ENCODE measurements at places on chromosomes 5 and 9. TPM values are rescaled to one million over a fixed set of nuclear protein-coding genes. Genes with fewer than 3 reads are reported as not detected.

The GFI1B gene
- total RNA-seq, result 2.0 TPM

The DNAJB5 gene
- 8.5 TPM for total RNA-seq

The TBC1D9B gene
- 100 TPM for total RNA-seq

The ADAMTS2 gene
- total RNA-seq, result 32.0 TPM

The SPINK13 gene
- total RNA-seq, result not detected

The VCAN gene
- 284 TPM for total RNA-seq

The DMRTA1 gene
- 1.3 TPM for total RNA-seq

The PTGS1 gene
- 9.6 TPM for total RNA-seq

The PCDHB15 gene
- total RNA-seq, result 11.0 TPM

The C9orf152 gene
- total RNA-seq, result 0.18 TPM

The HSPA4 gene
- 58.7 TPM for total RNA-seq

The GDA gene
- total RNA-seq, result 0.88 TPM

The GOLM1 gene
- 57.7 TPM for total RNA-seq

The TXNDC8 gene
- not detected for total RNA-seq

The GPR150 gene
- not detected for total RNA-seq

The PCDHGA8 gene
- 6.2 TPM for total RNA-seq

The NACC2 gene
- total RNA-seq, result 9.5 TPM

The TNFSF8 gene
- total RNA-seq, result 1.5 TPM

The PDLIM4 gene
- 25.9 TPM for total RNA-seq

The TMC1 gene
- 0.41 TPM for total RNA-seq

The OXCT1 gene
- 39.2 TPM for total RNA-seq

The CYLC2 gene
- total RNA-seq, result not detected

The LECT2 gene
- total RNA-seq, result not detected

The CCDC192 gene
- total RNA-seq, result not detected

The CTXN3 gene
- total RNA-seq, result 0.47 TPM

The CDX1 gene
- total RNA-seq, result 0.18 TPM

The ANKRD31 gene
- total RNA-seq, result 0.41 TPM

The TAF11L5 gene
- not detected for total RNA-seq

The SLC34A1 gene
- 166 TPM for total RNA-seq

The BHMT2 gene
- 31.5 TPM for total RNA-seq

The RASGEF1C gene
- total RNA-seq, result 0.93 TPM

The ANKH gene
- 21.5 TPM for total RNA-seq

The ZBTB6 gene
- total RNA-seq, result 14.2 TPM

The SPATA31D3 gene
- not detected for total RNA-seq

The GARIN3 gene
- not detected for total RNA-seq

The NUTM2G gene
- not detected for total RNA-seq

The SLC45A2 gene
- total RNA-seq, result 0.23 TPM

The BSPRY gene
- 8.8 TPM for total RNA-seq

The OR2K2 gene
- not detected for total RNA-seq

The RNF183 gene
- total RNA-seq, result 3.1 TPM

The PKD2L2 gene
- total RNA-seq, result 0.53 TPM

The PCDHGA11 gene
- total RNA-seq, result 10.0 TPM

The NPR3 gene
- 27.6 TPM for total RNA-seq

The SLC6A7 gene
- 0.06 TPM for total RNA-seq

The AJM1 gene
- total RNA-seq, result 1.5 TPM

The LCN1 gene
- total RNA-seq, result not detected

The TRMT10B gene
- total RNA-seq, result 6.8 TPM

The ANKDD1B gene
- 6.4 TPM for total RNA-seq

The SOHLH1 gene
- total RNA-seq, result not detected

The DBH gene
- total RNA-seq, result 1.1 TPM

The PCDH1 gene
- total RNA-seq, result 44.8 TPM

The PCA3 gene
- 0.12 TPM for total RNA-seq

The DIRAS2 gene
- 4.4 TPM for total RNA-seq

The SCGB3A2 gene
- 0.93 TPM for total RNA-seq

The IFNE gene
- total RNA-seq, result not detected

The CARD6 gene
- 3.7 TPM for total RNA-seq
